ENCODE measurements at places on chromosomes 6 and 20.

DNA sequence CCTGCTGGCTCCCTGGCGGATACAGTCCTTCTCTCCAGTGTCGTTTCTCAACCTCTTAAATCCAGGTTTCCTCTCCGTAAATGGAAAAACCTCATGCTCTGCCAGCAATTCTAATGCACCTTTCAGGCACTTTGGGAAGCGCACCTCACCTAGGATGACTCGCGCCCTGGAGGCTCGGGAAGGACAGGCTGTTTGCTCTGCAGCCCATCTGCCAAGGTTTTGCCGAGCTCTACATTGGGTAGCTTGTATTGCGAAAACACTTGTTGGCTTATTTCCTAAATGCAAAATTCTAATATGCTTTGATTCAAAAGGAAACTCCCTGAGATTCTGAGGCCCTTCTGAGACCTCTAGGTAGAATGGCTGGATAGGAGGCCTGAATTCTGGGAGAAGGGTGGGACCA, 102.6 kb upstream of the MLN start:
- no peak for DNase-seq

- DNase-seq, result no peak
These were observed 23.5 kb downstream of the CARMIL1 start for GRCh38 chr6:25302677-25303128.

DNA sequence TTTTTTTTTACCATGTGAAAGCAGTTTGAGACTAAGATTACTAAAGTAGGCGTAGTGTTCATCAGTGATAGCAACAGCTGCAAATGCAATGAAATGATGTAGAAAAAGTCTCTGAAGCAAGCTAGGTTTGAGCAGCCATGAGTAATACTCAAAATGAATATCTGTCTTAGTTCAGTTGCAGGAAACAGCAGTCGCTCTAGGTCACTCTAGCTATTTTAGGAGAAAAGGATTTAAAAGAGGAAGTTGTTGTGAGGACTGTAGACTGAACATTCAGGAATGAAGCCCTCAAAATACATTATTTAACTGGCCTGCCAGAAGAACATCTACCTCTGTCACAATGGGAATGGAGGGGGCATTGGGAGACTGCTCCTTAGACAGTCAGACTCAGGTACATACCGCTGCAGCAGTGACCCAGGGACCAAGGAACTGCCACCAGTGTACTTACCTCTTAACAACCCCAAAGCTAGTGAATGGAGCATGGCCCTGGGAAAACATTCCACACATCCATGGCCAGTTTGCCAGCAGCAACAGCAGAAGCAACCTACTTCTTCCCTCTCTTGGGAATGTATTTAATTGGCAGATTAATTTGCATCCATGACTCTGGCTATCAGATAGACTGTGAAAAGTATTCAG, 243.0 kb upstream of the KHDRBS2 start:
- no peak for DNase-seq

DNA sequence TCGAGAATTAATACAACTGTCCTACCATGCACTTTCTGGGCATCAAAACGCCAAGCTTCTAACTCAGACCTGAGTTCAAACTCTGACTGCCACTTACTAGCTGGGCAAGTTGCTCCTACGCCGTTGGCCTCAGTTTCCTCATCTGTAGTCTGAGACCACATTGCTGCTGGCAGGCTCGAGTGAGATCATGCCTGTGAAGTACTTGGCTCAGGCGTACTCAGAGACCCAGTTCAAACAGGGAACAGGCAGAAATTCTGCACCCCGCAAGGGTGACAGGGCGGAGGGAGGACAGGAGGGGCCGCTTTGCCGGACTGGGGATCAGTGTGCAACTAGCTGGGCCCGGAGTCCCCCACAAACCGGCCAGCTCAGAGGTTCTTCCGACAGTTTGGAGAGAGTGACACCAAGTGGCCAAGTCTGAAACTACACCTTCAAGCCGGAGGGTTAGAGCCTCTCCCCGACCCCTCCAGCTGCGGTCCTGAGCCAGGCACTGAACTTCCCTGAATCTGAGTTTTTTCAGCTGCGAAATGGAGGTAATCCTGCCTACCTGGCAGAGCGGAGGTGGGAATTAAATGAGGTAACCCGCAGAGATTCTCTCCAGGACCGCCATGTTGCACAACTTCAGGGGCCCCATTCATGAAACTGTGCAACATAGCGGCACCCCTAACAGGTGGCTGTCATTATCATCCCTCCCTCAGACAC, 46.0 kb upstream of the PTPN1 start:
- peak; percentile 78 for DNase-seq

- DNase-seq, result no peak
These were observed 62.6 kb downstream of the IGF2R start for GRCh38 chr6:160031442-160031841.

DNA sequence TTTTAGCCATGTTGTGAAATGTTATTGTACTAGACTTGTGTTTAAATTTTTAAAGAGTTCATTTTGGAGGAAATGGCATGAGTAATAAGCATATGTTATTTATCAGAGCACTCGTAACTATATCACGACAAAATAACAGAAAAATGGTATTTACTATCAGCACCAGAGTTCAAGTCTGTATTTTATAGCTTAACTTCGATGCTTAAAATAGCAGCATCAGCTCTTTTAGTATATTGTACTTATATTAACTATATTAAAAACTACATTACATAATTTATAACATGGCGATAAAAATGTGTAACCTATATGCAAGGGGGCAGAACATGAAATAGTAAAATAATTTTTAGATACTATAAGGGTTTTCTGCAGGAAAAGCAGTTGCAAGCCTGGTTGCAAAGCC, 52.9 kb downstream of the ABRACL start:
- no peak for DNase-seq

GRCh38 chr6:52876056-52876787, 33.3 kb downstream of the GSTA3 start:
- DNase-seq, result no peak

DNA sequence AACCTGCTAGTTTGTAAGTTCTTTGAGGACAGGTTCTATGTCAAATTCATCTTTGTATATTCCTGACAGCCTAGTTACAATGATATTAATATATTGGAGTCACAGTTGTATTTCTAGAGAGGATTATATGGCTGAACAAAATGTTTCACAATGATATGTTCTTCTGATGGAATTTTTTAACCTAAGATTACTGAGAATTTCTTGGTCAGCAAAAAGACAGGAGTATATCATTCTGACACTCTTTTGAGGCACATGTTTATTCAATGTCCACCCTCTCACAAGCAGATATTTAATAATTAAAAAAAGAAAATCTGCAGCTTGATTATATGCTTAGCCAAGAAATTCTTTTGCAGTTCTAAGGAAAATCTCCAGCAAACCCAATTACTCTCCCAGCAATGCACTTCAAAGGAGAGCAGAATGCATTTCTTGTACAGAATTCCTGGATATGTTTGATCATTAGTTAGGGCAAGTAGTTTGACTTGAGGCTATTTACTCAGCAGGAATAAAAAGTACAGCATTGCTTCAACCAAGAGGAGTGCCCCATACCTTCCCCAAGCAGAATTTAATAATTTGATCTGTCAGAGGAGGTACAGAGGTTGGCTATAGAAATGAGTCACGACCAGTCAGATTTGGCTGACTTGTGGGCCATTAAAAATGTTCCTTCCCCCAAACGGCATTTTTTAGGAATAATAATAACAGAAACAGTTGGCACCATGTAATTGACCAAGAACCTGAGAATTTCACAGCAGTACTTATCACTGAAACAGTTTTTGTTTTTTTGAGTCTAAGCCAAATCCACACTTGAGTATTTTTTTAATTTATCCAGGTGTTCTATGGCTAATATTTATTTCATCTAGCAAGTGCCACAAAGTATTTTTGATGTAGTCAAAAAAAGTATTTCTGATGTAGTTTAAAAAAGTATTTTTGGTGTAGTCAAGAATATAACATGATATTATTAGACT, 508.1 kb upstream of the FLRT3 start:
- DNase-seq, result no peak

DNA sequence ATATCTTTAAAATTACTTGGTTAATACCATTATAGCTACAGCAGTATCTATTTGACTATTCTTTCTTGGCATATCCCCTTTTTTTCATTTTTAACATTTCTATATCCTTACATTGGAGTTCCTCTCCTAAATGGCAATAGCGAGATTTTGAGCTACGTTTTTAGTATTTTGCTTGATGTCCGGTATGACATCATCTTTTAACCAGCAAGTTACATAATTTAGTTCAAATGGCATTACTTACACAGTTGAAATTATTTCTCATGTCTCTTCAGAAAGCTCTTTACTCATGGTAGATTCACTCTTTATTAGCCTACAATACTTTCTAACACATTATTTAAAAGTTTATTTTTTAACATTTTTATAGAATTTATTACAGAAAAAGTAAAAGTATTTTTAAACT, 701.7 kb upstream of the EPHA7 start:
- DNase-seq, result no peak

- DNase-seq, result no peak
These were observed 622.7 kb downstream of the CD109 start for GRCh38 chr6:74318738-74319137.

DNA sequence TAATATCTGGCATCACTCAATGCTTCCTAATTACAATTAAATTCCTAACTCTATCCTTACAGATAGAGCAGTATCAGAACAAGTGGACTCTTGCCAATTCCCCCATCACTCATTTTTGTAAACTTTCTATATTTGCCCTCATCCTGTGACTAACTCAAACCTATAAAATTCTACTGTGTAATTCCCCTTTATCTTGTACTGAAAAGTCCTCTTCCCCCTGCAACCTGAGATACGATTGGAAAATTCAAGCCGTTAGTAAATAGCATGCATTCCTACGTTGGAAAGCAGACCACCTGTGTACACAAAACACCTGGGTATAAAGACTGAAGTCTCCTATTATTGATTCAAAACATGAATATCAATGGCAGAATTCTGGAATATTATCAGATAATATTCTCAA, 70.4 kb upstream of the KCNQ5 start:
- DNase-seq, result no peak

DNA sequence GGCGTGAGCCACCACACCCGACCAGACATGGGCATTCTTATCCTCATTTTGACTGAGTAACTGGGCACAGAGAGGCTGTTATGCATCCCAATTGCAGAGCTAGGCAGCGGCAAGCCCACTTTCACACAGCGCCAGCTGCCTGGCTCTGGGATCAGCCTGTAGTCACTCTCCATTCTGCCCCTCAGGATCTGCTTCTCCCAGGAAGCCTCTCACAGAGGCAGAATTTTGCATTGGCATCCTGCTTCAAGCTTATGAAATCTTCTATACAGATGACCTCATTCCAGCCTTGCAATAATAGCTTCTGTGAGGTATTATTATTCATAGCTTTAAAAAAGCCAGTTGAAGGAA, 37.0 kb upstream of the IER3 start:
- no peak for DNase-seq

GRCh38 chr20:47795214-47795907, 10.1 kb upstream of the SULF2 start:
- no peak for DNase-seq

GRCh38 chr20:45427236-45428149, 11.6 kb downstream of the PIGT start:
- no peak for DNase-seq

DNA sequence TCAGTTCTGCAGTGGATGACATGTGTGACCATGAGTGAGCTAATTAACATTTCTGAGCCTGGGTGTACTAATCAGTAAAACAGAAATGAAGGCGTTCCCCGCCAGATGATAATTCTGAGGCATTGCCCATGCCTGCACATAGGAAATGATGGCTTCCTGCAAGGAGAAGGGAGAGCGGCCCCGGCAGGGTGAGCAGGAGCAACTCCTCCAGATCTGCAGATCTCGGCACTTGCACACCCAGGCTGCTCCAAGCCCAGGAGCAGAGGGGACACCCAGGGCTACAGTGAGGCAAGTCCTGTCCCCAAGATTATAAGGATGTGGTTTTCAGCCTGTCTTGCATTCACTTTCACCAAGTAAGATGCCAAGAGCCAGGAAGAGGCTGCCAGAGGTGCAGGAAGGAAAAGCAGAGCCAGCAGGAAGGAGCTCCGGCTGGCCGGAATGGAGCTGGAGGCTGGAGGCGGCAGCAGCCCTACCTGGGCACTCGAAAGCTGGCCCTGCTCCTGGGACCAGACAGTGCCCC, 177.5 kb upstream of the CST7 start:
- no peak for DNase-seq

- DNase-seq, result no peak
These were observed 6.7 kb upstream of the PDSS2 start for GRCh38 chr6:107466062-107466461.

DNA sequence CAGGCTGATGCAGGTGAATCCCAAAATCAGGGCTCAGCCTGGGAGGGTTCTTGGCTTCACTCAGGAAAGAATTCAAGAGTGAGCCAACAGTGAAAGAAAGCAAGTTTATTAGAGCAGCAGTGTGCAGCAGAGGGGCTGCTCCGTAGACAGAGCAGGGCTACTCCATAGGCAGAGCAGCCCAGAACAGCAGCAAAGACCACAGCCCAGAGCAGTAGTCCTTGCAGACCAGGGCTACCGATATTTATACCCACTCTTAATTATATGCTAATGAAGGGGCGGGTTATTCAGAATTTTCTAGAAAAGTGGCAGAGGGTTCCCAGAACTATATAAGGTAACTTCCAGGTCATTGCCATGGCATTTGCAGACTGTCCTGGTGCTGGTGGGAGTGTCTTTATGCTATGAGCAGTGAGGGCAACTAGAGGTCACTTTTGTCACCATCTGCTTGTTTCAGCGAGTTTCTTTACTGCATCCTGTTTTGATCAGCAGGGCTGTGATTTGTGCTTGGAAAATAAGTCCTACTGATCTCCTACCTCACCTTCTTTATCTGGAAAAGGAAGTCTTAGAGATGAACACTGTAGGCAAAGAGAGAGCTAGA, 39.8 kb upstream of the PTPN1 start:
- no peak for DNase-seq

- DNase-seq, result peak; percentile 56
These were observed 16.5 kb downstream of the ACTR5 start for GRCh38 chr20:38764567-38765318.

DNA sequence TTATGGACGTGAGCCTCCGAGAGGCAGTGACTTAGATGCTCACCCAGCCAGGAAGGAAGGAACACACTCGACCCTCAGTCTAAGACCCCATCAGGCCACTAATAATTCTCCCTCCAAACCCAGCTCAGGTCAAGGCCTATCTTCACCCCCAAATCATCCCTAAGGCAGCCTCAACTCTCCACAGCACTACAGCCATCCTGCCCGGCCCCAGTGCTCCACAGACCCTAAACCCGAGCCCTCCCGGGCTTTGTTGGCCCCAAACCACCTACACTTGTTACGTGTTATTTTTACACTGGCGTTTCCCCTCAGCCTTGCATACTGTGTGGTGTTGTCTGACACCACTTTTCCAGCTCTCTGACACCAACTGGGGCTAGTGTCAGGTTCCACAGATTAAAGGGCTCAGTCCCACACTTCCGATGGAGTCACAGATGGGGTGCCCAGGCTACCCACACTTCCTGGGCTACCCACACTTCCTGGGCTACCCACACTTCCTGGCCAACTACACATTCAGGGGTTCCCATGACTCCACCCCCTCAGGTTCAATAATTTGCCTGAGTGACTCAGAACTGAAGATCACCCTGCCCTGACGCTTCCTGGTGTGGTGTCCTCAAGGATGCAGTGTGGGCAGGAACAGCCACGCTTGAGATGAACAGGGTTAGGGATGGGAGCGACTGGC, 25.3 kb downstream of the RBCK1 start:
- peak; percentile 79 for DNase-seq

GRCh38 chr20:32829311-32830005, 9.7 kb downstream of the MAPRE1 start:
- DNase-seq, result no peak

GRCh38 chr6:123716506-123716905, 79.8 kb upstream of the TRDN start:
- DNase-seq, result no peak

Data from activated T-cell treated with anti-CD3 and anti-CD28 coated beads, Interleukin-2, amount 50 U/mL, for 24 hours (primary cell).